Uterus (tissue), 4 donors: ENCODE measurements at places on chromosomes 16 and 17. TPM values are rescaled to one million over a fixed set of nuclear protein-coding genes. Genes with fewer than 3 reads are reported as not detected.

- DNase-seq = no peak
Observed at GRCh38 chr16:73161977-73162376, 114.0 kb upstream of the ZFHX3 start.

The CCT6B gene
- total RNA-seq = 5.3 TPM

The DPH1 gene
- 39.5 TPM for total RNA-seq

- DNase-seq = peak; percentile 50
Observed at GRCh38 chr17:36629252-36629847, 28.0 kb downstream of the MRM1 start.

DNA sequence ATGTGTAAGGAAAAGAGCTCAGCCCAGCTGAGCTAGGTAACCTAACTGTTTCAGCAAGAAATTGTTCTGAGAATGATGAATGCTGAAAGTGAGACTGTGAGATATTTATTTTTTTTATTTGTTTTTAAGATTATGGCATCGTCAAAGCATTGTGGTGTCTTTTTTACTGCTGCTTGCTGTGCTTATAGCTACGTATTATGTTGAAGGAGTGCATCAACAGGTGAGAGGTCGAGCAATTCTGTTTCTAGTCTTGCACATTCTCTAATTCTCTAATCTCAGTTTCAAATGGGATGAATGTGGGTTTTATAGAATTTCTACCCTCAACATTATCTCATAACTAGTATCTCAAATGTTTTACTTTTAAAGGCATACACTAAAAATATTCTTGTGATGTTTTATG lies 29.9 kb downstream of the VMP1 start:
- DNase-seq = no peak

DNA sequence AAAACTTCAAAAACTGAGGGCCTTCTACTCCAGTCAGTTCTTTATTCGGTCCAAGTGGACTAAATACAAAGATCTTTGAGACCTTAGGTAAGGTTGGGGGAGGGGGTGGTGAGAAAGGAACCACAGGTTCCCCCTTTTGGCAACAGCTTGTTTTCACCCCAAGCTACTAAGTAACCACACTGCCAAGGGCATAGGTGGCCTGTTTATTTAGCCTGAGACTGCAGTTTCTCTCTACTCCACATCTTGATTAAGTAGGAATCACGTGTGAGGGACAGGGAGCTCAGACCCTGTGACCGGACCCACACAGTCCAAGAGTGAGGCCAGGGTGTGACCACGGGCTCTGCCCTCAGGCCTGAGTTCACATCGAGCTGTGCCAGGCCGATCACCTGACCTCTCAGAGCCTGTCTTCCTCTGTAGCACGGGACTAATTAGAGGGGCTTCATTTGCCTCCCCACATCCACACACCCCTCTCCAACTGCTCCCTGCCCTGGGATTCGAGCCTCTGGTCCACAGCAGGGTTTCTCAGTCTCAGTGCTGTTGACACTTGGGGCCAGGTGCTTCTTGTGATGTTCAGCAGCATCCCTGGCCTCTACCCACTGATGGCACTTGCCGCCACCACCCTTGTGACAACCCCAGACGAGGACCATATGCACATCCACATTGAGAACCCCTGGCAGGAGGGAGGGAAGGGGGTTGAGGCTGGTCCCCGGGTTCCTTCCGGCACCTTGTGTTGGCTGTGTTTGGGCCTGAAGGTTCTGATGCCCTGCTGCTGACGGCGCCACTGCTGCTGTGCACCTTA lies 17.8 kb downstream of the ST6GALNAC2 start:
- no peak for DNase-seq

DNA sequence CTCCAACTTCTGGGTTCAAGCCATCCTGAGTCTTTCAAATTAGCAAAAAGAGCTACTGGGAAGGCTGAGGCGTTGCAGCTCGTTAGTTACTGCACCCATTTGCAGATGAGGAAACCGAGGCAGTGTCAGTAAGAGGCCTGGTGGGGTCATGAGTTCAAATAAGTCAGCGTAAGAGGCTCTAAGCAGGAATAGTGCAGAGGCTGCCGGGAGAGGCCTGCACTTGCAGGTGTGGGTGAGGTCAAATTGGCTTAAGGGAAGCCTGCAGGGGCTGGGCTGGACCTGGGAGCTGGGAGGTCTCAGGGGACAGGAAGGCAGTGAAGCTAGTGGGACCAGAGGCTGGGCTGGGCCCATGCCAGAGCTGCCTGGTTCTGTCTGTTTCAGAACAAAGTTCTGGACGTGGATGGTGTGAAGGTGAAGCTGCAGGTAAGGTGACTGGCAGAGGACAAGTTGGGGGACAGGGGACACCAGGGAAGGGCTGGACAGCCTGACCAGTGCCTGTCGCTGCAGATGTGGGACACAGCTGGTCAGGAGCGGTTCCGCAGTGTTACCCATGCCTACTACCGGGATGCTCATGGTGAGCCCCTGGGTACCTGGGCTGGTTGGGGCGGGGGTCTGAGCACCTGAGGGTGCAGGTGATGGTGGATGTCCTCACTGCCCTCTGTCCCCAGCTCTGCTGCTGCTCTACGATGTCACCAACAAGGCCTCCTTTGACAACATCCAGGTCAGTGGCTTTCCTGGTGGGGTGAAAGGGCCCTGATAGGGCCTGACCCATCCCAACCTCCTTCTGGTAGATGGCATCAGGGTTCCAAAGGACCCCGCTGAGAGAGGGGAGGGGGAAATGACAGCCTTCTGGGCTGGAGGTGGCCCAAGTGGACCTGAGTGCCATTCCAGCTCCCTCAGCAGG lies 3.0 kb downstream of the RAB26 start:
- DNase-seq = no peak

DNA sequence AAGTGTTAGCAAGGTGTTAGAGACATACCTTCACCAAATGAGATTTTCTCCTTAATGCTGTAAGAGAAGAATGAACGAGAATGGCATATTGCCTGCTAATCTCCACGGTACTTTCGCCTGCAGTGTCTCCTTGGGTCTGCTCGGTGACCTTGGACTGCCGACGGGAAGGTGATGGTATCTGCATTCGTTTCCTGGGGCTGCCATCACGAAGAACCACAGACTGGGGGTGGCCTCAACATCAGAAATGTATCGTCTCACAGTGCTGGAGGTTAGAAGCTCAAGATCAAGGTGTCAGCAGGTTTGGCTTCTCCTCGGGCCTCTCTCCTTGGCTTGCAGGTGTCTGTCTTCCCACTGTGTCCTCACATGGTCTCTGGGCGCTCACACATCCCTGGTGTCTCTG lies 86.3 kb upstream of the TNRC6C start:
- DNase-seq = no peak
